GM13976 (cell line): ENCODE measurements at places on chromosomes 7 and 10.

DNA sequence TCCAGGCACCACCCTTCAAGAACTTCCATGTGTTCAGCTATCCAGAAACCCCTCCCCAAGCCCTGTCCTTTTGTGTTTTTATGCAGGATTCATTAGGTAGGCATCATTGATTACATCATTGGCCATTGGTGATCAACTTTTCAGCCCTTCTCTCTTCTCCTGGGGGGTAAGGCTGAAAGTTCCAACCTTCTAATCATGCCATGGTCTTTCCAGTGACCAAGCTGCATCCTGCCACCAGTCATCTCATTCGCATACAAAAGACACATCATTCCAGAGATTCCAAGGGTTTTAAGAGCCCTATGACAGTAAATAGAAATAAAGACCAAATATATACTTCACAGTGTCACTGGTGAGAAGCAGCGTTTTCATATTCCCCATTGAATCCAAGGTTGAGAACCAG lies 48.2 kb downstream of the DNAJC12 start:
- no peak for DNase-seq

DNA sequence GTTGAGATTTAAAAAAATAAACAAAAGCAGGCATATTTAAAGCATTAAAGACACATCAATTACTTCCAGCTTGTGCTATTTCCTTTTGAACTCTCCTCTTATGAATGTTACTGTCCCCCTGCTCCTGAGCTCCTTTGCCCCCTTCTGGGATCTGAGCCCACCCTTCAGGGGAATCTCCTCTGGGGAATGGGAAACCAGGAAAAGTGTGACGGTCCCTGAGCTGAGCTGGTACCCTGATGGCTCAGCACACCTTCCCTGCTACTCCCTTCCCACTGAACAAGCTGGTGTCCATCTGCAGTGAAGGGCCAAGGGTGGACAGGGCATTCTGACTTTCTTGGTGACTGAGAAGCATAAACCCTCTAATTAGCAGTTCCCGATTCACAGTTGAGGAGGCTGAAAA lies 356.3 kb downstream of the PTEN start:
- no peak for DNase-seq

- no peak for DNase-seq
Measured at GRCh38 chr7:7554021-7554432, 12.7 kb upstream of the MIOS start.

DNA sequence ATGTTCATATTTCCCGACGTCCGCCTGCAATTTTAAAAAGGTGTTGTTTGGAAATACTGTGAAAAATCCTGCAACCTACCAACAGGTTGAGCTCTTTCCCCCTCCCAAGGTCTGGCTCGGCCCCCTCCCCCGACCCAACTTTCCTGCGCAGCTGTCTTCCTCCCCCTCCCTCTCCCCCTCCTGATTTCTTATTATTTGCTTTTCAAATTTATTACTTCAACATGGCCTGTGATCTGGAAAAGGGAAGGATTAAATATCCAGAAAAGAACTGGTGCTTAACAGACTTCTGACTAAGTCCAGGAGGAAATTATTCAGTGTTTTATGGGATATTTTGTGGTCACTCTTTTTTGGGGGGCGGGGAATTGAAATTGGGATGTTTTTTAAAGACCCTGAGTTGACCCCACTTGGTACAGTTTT lies 2.4 kb downstream of the ARID5B start:
- DNase-seq: no peak

- DNase-seq: no peak
Measured at GRCh38 chr10:132713421-132714095, 72.4 kb downstream of the NKX6-2 start.

DNA sequence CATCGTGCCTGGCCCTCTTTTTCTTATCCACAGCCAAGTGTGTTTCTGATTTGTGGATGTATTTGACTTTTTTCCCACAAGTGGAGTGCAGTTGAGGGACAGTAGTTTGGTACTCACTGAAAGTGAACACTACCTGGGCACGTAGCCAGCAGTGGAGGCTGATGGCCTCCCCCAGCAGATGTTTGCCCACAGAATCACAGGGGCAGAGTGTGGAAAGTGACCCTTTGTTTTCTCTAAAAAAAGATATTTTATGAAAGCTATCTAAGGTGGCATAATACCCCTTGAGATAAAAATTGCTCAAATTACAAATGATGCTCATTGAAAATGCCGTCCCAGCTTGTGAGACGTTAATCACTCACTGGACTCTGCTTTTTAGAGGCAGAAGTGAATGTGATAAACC lies 29.1 kb downstream of the WDR37 start:
- no peak for DNase-seq

DNA sequence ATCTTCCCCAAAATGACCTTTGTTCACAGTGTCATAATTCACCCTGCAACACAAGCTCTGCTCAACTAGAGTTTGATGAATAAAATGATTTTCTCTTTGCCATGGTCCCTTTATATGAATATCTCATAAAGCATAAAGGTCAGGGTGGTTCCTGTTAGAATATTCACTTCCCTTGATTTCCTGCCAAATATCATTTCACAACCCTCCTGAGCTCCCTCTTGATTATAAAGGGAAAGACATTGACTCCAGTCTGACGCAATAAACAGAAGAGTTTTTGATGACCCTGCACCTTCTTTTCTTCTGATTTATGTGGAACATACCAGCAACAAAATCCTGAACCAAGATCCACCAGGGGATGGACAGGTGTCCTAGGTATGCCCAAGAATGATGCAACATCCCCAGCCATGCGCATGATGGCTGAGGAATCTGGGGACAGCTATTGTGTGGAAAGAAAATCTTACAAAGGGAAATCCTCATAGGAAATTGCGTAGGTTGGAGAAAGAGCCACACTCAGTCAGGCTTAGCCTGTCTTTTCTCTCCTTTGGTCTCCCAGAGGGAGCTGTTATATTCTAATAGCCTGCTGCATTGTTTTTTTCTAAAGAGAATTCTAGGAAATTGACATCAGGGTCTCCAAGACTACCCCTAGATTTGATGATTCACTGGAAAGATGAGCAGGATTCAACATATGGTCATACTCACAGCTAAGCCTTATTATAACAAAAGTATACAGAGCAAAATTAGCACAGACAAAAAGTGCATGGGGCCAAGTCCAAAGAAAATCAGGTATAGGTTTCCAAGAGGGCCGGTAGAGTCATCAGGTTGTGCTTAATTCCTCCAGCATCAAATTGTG lies 18.8 kb downstream of the IFIT3 start:
- DNase-seq: no peak

GRCh38 chr7:90830308-90830707 lies 234.2 kb downstream of the CDK14 start:
- no peak for DNase-seq

DNA sequence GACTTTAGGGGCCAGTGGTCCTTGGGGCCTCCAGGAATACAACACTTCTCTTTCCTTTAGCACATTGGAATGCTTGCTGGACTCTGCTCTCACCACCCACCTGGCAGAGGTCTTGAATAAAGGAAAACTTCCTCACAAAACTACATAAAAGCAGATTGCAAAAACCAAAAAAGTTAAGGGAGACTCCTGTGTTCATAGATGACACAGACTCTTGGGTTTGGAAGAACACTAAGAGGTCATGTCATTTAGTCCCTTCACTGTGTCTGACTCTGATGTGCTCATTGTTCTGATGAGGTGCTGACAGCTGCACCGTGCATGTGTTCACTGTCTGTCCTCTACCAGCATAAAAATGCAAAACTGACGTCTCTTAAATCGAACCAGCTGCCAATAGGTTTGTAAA lies 11.4 kb downstream of the BLNK start:
- no peak for DNase-seq

GRCh38 chr10:114479307-114479706 lies 75.0 kb upstream of the AFAP1L2 start:
- DNase-seq: no peak

- DNase-seq: no peak
Measured at GRCh38 chr10:132360766-132361447, 28.9 kb downstream of the LRRC27 start.

DNA sequence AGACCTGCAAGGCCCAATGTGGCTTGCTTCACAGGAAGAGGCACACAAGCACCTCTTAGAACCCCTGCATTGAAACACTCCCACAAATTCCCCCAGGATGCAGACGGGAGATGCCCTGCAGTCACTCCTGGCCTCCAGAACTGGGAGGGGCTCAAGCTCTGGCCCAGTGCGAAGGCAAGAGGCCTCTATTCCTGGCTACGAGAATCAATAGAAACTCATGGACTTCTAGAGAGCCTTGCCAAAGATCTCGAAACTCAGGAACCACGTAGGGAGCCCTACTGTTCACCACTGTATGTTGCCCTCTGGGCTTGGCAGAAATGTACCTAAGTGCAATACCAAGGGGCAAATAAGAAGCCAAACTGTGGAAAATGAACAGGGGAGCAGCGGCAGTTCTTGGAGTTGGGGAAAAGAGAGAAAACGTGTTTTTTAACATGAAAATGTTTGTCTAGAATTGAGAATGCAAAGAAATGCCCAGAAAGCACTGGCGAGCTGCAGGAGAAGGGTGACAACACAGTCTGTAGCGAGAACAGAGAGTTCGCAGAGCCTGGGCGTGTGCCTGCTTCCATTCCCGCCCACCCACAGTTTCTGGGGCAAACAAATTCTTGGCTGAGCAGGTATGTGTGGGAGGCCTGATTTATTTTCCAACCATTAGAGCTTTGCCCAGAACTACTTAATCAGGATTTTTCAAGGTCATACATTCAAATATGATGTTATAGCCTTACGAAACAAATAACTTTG lies 260.5 kb upstream of the KLF14 start:
- no peak for DNase-seq

GRCh38 chr7:130127821-130128317 lies 57.5 kb downstream of the KLHDC10 start:
- DNase-seq: no peak

- no peak for DNase-seq
Measured at GRCh38 chr7:29565224-29565630, 1.6 kb downstream of the PRR15 start.

DNA sequence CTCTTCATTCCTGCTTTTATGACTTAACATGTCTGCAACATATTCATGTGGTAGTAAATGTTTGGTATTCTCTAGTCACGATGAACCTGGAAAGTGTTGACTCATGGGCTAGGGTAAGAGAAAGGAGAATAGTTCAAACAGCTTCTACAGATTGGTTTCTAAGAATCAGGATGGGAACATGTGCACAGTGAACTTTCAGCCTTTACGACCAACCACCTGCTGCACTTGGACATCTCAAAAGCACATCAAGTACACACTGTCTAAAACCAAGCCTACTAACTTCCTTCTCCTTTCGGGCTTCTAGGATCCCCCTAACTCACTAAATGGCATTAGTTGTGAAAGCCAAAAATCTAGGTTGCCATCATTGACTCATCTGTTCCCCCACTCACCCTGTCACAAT lies 85.5 kb downstream of the CUL2 start:
- no peak for DNase-seq

- no peak for DNase-seq
Measured at GRCh38 chr10:34721208-34721840, 93.8 kb downstream of the PARD3 start.

GRCh38 chr10:24851629-24852028 lies 100.8 kb downstream of the PRTFDC1 start:
- no peak for DNase-seq

DNA sequence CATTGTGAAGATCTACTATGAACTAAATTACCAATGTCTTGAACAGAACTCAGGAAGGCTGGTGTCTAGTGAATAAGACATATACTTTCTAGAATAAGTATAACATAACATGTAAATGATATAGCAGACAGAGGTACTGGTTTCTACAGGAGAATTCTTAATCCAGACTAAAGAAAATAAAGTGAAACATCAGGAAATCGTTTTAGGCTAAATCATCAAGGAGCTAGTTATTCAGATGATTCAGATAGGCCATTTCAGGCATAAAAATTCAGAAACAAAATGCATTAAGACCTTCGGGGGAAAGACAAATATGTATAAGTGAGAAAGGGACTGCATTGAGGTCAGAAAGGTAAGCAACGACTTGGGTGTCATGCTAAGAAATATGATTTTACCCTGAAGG lies 170.6 kb downstream of the LRRN3 start:
- no peak for DNase-seq

- DNase-seq: no peak
Measured at GRCh38 chr7:82433507-82433906, 10.1 kb downstream of the CACNA2D1 start.

DNA sequence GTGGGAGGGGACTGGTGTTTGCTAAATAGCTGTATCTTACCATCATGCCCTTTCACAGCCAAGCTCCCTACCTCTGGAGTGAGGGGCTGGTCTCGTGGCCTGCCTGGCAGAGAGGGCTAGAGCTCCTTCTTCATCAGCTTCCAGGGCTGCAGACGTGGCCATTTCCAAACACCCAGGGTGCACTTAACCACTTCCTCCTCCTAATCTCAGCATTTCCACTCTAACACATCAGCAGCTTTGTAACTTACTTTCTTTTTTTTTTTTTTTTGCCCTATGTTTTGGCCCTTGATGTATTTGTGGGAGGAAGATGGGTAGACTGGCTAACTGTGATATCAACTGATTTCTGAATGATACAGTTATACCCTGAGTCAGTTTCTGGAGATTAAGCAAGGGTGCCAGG lies 27.4 kb downstream of the LRRC4 start:
- no peak for DNase-seq

- DNase-seq: peak; percentile 35
Measured at GRCh38 chr7:92648067-92648466, 57.9 kb upstream of the FAM133B start.

- no peak for DNase-seq
Measured at GRCh38 chr10:11147722-11148121, 130.1 kb downstream of the CELF2 start.

GRCh38 chr10:74827045-74827441 lies 643 bp downstream of the KAT6B start:
- no peak for DNase-seq

DNA sequence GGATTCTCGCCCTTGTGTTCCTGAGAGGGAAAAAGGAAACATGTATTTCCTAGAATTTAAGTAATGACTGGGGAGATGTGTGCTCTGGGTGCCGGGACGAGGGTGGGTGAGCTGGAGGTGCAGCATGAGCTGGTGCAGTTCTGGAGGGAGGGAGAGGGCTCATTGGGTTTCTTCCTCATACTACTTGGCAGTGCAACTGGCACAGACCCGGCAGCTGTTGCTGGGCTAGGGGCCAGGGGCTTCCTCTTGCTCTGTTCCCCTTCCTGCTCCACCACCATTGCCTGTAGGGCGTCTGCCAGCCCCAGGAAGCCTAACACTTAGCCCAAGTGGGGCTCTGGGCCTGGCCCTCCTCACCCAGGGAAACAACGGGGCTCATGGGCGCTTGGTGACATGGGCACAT lies 5.9 kb downstream of the RET start:
- DNase-seq: no peak

GRCh38 chr7:22435720-22436119 lies 64.3 kb downstream of the STEAP1B start:
- DNase-seq: no peak

GRCh38 chr10:132701099-132701845 lies 84.7 kb downstream of the NKX6-2 start:
- no peak for DNase-seq

DNA sequence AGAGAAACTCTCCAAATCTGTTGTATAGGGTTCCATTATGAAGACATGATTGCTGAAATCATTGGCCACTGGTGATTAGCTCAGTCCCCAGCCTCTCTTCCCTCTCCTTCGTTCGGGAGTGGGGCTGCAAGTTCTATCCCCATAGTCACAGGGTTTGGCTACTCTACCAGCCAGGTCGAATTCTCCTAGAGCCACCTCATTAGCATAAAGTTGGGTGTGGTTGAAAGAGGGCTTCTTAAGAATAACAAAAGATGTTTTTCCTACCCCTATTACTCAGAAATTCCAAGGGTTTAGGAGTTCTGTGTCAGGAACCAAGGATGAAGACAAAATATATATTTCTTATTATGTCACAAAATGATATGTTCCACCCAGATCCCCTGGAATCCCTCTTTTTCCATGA lies 166.2 kb upstream of the YAE1 start:
- DNase-seq: no peak
